ENCODE measurements at places on chromosomes 4 and X.
A peak's percentile ranks its signal among the peaks of the same experiment; 100 is the strongest.

GRCh38 chr4:105469736-105470135 lies 4.1 kb downstream of the PPA2 start:
- no peak for DNase-seq

GRCh38 chrX:104343428-104344129 lies 88.8 kb upstream of the ESX1 start:
- no peak for DNase-seq

DNA sequence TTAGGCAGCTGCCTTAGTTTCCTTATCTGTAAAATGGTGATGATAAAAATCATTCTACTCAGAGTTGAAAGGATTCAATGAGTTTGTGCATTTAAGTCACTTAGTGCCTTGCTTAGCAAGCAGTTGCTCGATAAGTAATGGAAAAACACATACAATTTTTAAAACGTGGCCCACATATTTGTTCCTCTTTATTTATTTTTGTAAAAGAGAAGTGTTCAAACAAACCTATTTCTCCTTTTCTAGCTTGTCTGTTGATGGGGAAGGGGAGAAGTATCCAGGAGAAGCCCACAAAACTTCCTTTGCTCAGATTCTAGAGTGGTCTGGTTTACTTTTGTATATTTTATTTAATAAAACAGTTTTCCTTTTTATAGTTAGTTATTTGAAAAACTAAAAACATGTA lies 3.3 kb upstream of the HPGDS start:
- DNase-seq = no peak

DNA sequence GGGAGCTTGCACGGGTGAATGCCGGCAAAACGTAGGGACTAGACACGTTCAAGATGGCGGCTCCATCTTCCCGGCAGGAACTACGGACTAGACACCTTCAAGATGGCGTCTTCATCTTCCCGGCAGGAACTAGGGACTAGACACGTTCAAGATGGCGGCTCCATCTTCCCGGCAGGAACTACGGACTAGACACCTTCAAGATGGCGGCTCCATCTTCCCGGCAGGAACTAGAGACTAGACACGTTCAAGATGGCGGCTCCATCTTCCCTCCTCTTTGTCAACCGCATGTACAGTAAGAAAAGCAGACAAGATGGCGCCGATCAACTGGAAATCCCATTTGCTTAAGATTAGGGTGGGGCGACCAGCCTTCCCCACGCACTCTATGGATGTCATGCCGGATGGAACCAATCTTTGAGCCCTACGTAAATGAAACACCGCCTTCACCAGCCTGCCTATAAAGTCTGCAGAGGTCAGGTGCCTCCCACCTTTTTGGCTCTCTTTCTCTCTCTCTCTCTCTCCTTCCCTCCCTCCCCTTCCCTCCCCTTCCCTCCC lies 222.4 kb downstream of the CRLF2 start:
- peak; percentile 94 for DNase-seq

- no peak for DNase-seq
Observed at GRCh38 chr4:66736606-66737005, 808.7 kb downstream of the CENPC start.

DNA sequence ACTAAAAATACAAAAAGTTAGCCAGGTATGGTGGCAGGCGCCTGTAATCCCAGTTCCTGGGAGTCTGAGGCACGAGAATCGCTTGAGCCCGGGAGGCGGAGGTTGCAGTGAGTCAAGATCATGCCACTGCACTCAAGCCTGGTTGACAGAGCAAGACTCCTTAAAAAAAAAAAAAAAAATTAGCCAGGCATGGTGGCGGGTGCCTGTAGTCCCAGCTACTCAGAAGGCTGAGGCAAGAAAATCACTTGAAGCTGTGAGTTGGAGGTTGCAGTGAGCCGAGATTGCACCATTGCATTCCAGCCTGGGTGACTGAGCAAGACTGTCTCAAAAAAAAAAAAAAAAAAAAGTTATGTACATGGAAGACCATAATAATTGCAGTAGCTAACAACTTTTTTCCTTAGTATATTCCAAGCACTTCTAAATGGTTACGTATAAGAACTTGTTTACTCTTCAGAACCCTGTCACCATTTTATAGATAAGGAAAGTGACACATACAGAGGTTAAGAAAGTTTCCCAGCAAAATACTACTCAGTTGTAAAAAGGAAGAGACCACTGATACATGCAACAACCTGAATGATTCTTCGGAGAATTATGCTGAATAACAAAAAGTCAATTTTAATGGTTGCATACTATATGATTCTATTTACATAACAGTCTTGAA lies 24.5 kb downstream of the RUFY3 start:
- no peak for DNase-seq

DNA sequence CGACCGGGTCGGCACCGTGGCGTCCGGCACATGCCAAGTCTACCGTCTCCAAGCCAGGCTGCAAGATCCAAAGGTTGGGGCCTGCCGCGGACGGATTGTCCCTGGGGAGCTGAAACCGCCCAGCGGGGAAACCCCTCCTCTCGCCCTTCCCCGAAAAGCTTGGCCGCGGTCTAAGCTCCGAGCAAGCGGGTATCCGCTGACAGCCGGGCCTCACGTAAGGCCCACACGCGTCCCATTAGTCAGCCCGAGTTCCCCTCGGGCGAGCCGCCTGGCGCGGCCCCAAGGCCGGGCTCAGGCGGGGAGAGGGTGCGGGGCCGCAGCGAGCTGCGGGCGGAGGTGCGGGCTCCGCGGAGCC lies 6.8 kb upstream of the BCOR start:
- DNase-seq = no peak

DNA sequence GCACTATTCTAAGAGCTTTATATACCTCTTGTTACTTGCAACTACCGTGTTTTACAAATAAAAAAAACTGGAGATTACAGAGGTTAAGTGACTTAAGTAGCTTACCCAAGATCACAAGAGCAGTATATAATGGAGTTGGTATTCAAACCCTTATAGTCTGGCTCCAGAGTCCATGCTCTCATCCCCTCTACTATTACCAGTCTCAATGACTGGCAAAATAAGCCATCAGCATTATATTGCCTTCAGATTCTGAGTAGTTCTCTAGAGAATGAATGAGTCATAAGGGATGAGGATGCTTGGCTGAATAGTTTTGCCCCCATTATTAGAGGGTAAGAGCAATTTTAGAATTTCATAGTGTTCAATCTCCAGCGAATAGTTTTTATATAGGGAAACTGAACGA lies 170.1 kb upstream of the ATOH1 start:
- no peak for DNase-seq

GRCh38 chr4:165844161-165844560 lies 28.9 kb upstream of the TLL1 start:
- no peak for DNase-seq

DNA sequence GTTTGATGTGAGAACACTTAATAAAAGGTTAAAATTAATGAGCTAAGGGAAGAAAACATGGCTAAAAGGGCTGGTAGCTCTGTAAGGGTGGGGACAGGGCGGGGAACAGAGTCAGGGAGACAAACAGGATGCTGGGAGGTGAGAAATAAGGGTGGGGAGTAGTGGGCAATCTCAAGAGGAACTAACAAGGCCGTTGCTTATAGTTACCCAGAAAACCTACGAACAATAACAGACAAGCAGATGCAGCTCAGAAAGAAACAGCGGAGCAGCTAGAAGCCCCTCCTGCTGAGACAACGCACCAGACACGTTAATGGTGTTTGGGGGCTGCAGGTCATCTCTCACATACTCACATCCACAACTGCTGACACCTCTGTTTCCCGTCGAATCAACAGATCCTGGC lies 9.7 kb upstream of the KLF3 start:
- no peak for DNase-seq

DNA sequence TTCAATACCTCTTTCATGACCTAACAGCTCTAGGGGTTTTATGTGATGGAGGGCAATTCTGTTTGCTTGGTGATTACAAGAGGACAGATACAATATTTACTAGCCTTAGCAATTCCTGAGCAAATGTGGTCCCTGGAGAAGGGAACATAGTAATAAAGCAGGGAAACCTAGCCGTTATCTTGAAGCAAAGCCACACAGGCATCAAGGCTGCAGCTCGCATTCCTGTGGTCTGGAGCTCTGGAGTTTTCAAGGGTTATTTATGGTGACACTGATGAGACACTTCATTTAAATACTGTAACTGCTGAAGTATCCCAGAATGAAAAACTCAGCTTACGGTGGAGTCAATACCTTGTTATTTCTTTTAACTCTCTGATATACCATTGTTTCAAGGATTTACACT lies 66.8 kb downstream of the AFF2 start:
- DNase-seq = no peak

DNA sequence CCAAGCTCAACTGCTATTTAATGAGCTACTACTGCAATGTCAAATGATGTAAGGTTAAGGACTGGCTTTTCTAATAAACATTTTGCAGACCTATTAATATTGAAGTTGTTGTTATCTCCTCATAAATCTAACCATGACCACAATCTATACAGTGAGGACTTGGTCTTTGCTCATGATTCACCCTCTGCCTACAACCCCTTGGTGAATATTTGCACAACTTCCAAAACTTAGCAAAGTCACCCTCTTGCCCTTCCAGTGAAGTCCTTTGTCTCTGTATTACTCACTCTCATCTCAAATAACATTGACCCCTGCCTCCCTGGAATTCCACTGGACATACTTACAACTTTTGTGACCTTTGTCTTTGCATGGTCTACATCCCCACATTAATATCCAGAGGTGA lies 204.5 kb downstream of the KCNIP4 start:
- DNase-seq = no peak

GRCh38 chr4:71187404-71188155 lies 151.2 kb upstream of the SLC4A4 start:
- DNase-seq = peak; percentile 63

GRCh38 chrX:17038277-17038676 lies 91.8 kb downstream of the REPS2 start:
- no peak for DNase-seq

DNA sequence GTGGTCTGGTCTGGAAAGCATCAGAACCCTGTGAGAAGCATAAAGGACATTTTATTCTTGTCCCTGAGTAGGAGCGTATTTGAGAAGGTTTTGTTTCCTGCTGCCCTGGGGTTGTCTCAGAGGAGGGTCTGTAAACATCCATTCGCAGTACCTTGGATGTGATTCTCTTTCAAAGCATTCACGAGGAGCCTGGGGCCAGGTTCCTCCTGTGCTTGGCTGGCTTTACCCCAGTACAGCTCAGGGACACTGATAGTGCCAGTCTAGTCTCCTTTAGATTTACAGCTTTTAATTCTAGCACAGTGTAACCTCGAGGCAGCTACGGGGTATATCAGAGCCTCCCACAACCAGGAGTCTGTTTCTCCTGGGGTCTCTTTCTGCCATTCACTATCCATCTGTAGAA lies 2.7 kb downstream of the CLRN2 start:
- DNase-seq = no peak

- no peak for DNase-seq
Observed at GRCh38 chr4:37008199-37008598, 236.3 kb upstream of the NWD2 start.

GRCh38 chr4:121227341-121227792 lies 63.2 kb upstream of the TNIP3 start:
- DNase-seq = no peak

- no peak for DNase-seq
Observed at GRCh38 chr4:106418444-106418843, 49.9 kb upstream of the GIMD1 start.

GRCh38 chr4:4818415-4819212 lies 40.9 kb upstream of the MSX1 start:
- no peak for DNase-seq

GRCh38 chr4:59973492-59973891 lies 1226.6 kb upstream of the ADGRL3 start:
- DNase-seq = no peak

DNA sequence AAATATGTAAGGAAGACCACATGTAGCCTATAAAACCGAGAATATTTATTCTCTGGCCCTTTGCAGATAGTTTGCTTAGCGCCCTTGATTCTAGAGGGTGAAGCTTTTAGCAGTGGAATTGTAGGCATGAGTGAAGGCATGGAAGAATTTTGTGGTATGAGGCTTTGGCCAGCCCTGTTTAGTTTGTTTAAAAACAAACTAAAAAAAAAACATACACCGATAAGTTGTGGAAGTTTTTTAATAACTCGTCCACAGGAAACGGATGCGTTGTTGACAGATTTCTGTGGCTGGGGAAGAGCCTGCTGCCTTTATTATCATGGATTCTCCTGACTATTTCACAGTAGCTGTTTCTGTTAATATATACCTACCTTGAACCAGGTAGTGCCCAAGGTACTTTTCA lies 194.7 kb upstream of the LNX1 start:
- DNase-seq = no peak

GRCh38 chr4:23202712-23203247 lies 510.0 kb downstream of the GBA3 start:
- no peak for DNase-seq

DNA sequence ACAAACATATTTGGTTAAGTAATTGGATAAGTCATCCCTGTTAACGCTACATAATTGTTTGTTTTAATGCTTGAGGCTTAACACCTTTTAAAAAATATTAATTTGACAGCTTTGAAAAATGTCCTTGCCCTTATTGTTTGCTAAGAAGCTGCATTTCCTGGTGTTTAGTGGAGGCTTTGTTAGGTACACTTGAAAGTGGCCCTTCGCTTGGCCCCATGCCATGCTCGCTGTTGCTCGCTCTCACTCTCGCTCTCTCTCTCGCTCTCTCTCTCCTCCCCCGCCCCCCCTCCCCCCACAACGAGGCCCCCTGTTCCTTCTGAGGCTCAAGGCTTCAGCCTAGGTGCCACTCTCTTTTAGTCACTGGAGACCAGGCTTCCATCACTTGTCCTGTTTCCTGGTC lies 139.6 kb downstream of the DCLK2 start:
- no peak for DNase-seq

GRCh38 chrX:104707572-104707971 lies 141.6 kb downstream of the IL1RAPL2 start:
- DNase-seq = no peak

GRCh38 chr4:8912506-8912905 lies 40.9 kb upstream of the HMX1 start:
- DNase-seq = peak; percentile 11

DNA sequence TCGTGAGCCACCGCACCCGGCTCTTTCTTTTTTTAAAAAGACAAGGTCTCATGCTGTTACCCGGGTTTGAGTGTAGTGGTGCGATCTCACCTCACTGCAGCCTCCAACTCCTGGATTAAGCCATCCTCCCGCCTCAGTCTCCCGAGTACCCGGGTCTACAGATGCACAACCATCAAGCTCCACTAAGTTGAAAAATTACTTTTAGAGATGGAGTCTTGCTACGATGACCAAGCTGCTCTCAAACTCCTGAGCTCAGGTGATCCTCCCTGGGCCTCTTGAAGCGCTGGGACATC lies 2.0 kb downstream of the SLC25A6 start:
- peak; percentile 34 for DNase-seq

- DNase-seq = no peak
Observed at GRCh38 chr4:81577392-81577791, 105.7 kb upstream of the RASGEF1B start.

- no peak for DNase-seq
Observed at GRCh38 chr4:40395908-40396793, 61.0 kb downstream of the CHRNA9 start.

DNA sequence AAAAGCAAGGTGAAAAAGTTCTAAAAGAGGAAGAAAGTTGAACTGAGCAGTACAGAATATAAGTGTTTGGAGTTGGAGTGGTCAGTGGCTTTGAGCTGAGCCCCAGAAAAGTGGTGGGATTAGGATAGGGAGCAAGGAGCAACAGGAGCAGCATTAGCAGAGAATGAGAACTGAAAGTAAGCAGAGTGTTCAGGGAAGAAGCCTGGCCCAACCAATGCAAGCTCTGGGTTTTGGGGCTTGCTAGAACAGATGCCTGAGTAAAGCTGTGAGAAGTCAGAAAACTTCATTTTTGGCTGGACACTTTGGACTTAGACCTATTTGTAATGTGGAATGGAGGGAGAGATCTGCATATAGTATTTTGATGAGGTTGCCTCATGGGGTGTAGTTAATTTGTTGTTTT lies 17.8 kb downstream of the JADE1 start:
- no peak for DNase-seq

GRCh38 chr4:103915224-103915869 lies 195.6 kb upstream of the TACR3 start:
- DNase-seq = no peak
